Inflammatory macrophage treated with lipopolysaccharide for 4 hours (primary cell): ENCODE measurements at places on chromosomes 5 and 9.
A peak's percentile ranks its signal among the peaks of the same experiment; 100 is the strongest.

DNA sequence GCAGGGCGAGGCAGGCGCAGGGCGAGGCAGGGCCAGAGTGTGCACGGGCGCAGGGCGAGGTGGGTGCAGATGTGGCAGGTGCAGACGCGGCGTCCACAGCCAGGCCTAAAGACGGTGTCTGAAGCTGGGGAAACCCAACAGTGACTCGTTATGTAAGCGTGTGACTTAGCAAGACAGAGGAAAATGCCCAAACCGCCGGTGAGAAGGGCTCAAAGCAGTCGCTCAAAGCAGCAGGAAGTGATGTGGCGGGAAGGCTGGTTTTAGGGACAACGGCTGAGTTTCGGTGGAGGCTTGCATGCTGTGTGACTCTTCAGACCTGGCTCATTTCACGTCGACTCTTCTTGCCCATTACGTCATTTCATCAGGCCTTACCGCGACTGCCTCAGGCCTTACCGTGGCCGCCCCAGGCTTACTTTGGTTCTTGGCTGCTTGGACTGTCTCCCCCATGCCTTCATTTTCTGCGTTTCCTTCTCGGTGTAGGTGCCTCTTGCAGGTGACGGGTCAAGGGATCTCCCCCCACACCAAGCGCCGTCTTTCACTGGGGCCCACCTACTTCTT, 50.5 kb upstream of the EXOC3 start:
- DNase-seq = peak; percentile 87

GRCh38 chr5:130955041-130955440, 210.0 kb downstream of the HINT1 start:
- DNase-seq = no peak

GRCh38 chr5:55437859-55438206, 96.9 kb downstream of the PLPP1 start:
- no peak for DNase-seq

- DNase-seq = no peak
These were observed 774.3 kb downstream of the KCTD16 start for GRCh38 chr5:144944936-144945335.

DNA sequence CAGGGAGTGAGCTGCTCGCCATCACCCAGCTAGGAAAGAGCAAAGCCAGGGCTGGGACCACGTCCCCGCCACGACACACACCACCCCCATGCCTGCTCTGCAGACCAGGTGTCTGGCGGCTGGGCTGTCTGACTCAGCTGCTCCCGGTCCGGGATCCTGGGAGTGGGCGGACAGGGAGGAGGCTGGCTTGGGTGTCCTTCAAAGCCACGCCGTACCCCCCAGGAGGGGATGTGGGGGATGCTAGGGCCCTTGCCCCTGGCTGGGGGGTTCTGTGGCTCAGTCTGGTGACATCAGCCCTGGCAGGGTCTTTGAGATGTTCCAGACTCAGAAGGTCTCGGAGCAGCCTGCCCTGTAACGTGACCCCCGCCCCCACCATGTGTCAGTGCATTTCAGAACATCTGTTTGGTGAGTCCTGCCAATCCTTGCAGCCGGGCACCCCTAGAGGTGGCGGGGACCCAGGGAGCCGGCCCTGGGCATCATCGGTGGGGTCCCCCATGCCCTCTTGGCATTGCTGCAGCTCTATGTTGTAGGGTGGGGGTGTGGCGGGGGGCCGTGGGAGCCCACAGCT, 62.3 kb downstream of the HMCN2 start:
- no peak for DNase-seq

DNA sequence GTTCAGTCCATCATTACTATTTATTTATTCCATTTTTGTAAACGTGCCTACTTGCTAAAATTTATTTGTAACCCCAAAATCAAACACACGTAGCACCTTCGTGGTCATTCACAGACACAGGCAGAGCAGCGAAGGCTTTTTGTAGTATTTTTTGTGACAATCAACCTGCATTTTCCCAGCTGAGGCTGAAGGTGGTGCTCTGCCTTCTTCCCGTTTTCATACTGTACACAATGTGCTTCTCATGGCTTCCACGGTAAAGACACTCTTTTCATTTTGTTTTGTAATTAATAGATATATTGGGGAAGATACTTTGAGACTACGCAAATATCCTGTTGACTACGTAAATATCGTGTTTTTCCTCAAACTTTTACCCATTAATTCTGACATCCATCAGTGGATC, 19.4 kb downstream of the DAP start:
- no peak for DNase-seq

- DNase-seq = peak; percentile 46
These were observed 30.3 kb downstream of the VCP start for GRCh38 chr9:35042081-35042604.

- DNase-seq = no peak
These were observed 129.9 kb downstream of the SGCD start for GRCh38 chr5:156456857-156457256.

DNA sequence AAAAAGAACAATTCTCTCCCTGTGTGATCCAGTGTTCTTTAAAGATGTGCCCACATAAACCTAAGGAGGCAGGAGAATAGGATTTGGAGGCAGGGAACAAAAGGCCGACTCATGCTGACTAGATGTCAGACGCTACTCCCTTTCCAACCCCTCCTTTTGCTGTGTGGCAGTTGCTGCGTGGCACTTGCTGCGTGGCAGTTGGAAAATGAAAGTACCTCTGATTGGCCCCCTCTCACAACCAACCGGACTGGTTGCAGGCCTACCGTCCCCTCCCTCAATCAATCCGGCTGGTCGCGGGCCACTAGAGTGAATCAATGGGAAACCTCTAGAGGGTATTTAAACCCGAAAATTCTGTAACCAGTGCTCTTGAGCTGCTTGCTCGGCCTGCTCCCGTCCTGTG, 551.0 kb downstream of the KIF4B start:
- DNase-seq = no peak

GRCh38 chr9:10059044-10059443, 553.8 kb downstream of the PTPRD start:
- no peak for DNase-seq

- DNase-seq = peak; percentile 7
These were observed 169.1 kb downstream of the CAAP1 start for GRCh38 chr9:26723486-26723885.

GRCh38 chr5:14129123-14129522, 14.0 kb upstream of the TRIO start:
- no peak for DNase-seq

GRCh38 chr5:71836084-71836483, 117.0 kb downstream of the CARTPT start:
- DNase-seq = no peak
